ENCODE measurements at places on chromosomes 16 and 17. TPM values are rescaled to one million over a fixed set of nuclear protein-coding genes. Genes with fewer than 3 reads are reported as not detected.

SCIMP gene
- not detected for total RNA-seq

CMTM2 gene
- total RNA-seq: not detected

CACNG5 gene
- not detected for total RNA-seq

ACE gene
- 3.4 TPM for total RNA-seq

MT1M gene
- total RNA-seq: 0.18 TPM

CFAP97D1 gene
- total RNA-seq: 0.07 TPM

LRRC37A2 gene
- 4.4 TPM for total RNA-seq

CCL17 gene
- total RNA-seq: not detected

MYOCD gene
- total RNA-seq: 0.41 TPM

FBXO39 gene
- total RNA-seq: 0.05 TPM

PDF gene
- 26.6 TPM for total RNA-seq

TMC5 gene
- 5.4 TPM for total RNA-seq

IL17C gene
- not detected for total RNA-seq

RNF222 gene
- total RNA-seq: not detected

KLHL10 gene
- not detected for total RNA-seq

KCTD19 gene
- total RNA-seq: 0.19 TPM

NACA2 gene
- not detected for total RNA-seq

POLG2 gene
- total RNA-seq: 14.8 TPM

CBX2 gene
- total RNA-seq: 11.9 TPM

KRT13 gene
- total RNA-seq: 0.18 TPM

WNT9B gene
- total RNA-seq: not detected

STARD3 gene
- total RNA-seq: 59.1 TPM

SEPTIN12 gene
- not detected for total RNA-seq

ST6GALNAC2 gene
- total RNA-seq: 0.51 TPM

SCNN1B gene
- 0.67 TPM for total RNA-seq

SEC14L5 gene
- 0.06 TPM for total RNA-seq

CSH2 gene
- total RNA-seq: not detected

ZNF287 gene
- total RNA-seq: 8.3 TPM

C17orf107 gene
- total RNA-seq: 0.26 TPM

CLDN9 gene
- 0.43 TPM for total RNA-seq

C16orf96 gene
- 0.06 TPM for total RNA-seq

CWC25 gene
- 24.2 TPM for total RNA-seq

ADGRG1 gene
- 241 TPM for total RNA-seq

SHBG gene
- 0.43 TPM for total RNA-seq

KRTAP1-5 gene
- not detected for total RNA-seq

IRF8 gene
- 0.41 TPM for total RNA-seq

All from A549 treated with dexamethasone at 1 μM for 4 hours (cell line).